Activated T-cell treated with anti-CD3 and anti-CD28 coated beads for 1 hour (primary cell): ENCODE measurements at places on chromosomes 1 and 21.

DNA sequence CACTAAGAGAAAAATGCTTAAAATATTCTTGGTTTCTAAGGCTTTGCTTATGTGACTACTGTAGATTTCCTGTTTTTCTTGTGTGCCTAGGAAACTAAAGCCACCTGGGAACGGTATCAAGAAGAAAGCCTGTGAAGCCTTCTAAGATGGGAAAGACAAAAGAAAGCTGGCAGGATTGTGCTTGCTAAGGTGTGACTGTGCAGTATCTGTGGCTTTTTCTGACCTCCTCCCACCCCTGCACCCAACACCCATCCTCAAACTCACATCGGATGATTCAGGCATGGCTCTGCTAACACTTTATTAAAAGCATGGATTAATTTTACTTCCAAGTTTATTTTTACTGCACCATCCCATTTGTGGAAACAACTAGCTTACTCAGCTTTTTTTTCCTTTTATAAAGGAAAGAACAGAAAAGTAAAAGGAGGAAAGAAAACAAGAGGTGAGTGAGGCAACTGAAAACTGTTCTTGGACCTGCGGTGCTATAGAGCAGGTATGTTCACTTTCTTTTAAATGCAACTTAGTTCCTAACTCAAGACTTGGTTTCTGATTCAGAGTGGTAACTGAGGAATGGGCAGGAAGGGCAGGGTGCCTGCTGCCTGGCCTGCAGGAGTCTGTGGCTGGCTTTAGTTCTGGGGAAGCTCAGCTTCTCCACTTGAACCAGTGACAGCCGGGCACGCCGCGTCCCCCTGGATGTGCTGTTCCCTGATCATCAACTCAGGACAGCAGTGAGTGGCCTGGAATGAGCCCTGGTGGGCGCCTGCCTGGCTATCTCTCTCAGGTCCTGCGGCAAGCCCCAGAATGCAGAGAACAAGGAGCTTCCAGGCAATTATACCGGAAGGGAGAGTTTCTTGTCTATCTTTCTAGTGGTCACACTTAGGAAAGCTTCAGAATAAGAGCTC is at the start of gene GBP6:
GBP6 (plus strand) TSS at position 422 of the 899 bp plus-strand sequence. CDS start 4,493 bp downstream, outside the sequence.
- no peak for DNase-seq

- no peak for DNase-seq
These were observed 35.9 kb downstream of the USP24 start for GRCh38 chr1:55179177-55179835.

DNA sequence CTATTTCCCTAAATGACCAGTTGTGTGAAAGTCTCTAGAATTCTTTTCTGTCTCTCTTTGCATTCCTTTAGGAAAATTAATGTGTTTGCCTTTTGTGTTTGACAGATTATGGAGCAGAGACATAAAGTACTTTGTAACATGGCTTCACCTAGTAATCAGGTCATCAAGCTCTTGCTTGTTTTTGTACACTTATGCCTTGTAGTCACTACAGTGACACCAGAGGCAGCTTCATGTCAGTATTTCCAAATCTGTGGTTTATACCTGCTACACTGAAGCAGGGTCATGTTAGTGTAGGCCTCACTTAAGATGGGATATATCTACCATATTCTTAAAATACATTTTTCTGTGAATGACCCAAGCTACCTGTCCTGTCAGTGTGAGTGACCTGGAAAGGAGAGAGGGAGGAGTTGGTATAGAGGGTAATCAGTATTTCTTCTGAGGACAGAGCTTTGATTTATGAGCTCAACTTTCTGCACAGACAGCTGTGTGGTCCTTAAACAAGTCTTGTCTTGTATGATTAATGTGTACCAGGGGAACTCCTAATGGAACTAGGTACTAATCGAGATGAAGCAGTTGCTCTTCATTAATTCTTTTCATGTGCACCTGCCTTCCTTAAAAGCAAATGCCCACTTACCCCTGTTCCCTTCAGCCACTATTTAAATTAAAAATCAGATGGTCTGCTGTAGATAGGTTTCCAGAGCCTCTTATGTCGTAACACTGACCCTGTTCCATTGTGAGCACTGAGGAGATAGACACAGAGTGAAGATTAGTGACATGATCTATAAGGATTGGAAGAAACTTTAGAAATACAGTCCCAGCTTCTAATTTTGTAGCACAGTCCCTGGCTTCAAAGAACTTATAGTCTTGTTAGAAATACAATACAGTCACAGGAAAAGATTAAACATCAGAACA is 45.7 kb downstream of the MACO1 start:
- no peak for DNase-seq

DNA sequence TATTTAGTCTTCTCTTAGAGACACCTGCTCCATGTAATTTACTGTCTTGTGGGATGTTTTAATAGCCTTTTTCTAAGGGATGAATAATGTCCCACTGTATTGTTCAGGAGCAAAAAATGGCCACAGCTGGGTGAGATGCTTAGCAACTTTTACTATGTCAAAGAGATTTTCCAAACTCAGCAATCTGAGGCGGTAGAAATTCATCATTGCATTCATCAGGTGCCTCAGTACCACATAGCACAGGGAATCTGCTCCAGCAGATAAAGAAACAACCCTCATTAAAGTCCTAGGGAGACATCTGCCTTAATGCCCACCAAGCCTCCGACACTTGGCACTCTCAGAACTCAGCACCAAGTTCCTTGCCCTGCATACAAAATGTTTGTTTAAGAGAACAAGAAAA is 266.9 kb downstream of the SIPA1L2 start:
- DNase-seq: no peak

GRCh38 chr1:68140536-68140935 is 90.1 kb upstream of the DIRAS3 start:
- no peak for DNase-seq
